ENCODE measurements at places on chromosomes 11 and 22. TPM values are rescaled to one million over a fixed set of nuclear protein-coding genes. Genes with fewer than 3 reads are reported as not detected.

The TSKU gene
- total RNA-seq = 27.5 TPM

The SERPIND1 gene
- not detected for total RNA-seq

The PRODH gene
- total RNA-seq = 1.0 TPM

DNA sequence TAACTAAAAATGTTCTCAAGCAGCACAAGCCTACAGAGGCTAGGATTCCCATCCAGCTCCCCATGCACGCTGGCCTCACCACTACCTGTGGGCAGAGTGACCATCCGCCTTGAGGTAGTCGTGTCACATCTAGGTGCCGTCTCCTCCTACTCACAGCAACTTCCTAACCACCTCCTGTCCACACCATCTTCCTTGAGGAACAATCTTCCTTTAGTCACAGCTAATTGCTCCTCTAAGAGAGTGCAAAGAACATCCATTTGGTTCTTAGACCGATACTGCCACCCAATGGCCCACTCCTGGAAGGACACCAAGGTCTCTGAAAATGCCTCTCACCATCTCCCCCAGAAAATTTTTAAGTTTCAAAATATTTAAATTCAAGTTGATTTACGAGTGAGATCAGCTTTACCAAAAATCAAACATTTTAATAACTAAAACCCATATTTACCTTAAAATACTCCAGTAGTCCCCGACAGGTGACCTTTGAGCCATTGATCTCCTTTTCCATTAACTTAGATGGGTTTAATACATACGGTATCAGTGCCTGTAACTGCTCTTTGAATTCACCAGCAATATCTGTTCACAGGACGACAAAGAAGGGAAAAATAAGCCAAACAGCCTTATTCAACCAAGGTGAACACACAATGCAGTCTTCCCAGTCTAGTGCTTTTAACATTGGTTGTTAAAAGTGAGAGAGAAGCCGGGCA lies 21.7 kb upstream of the PLAAT3 start:
- H3K36me3 ChIP-seq = peaks cover 3% of the 10 kb centered on the region
- no peak overlapping the region for H3K4me3 ChIP-seq
- DNase-seq = peak; percentile 59
- no peak overlapping the region for H3K27ac ChIP-seq

GRCh38 chr11:14393129-14393528 lies 34.1 kb upstream of the RRAS2 start:
- H3K27ac ChIP-seq = no peak overlapping the region
- no peaks in the 10 kb centered on the region for H3K27me3 ChIP-seq
- H3K4me3 ChIP-seq = no peak overlapping the region
- H3K36me3 ChIP-seq = no peaks in the 10 kb centered on the region
- no peak for DNase-seq

DNA sequence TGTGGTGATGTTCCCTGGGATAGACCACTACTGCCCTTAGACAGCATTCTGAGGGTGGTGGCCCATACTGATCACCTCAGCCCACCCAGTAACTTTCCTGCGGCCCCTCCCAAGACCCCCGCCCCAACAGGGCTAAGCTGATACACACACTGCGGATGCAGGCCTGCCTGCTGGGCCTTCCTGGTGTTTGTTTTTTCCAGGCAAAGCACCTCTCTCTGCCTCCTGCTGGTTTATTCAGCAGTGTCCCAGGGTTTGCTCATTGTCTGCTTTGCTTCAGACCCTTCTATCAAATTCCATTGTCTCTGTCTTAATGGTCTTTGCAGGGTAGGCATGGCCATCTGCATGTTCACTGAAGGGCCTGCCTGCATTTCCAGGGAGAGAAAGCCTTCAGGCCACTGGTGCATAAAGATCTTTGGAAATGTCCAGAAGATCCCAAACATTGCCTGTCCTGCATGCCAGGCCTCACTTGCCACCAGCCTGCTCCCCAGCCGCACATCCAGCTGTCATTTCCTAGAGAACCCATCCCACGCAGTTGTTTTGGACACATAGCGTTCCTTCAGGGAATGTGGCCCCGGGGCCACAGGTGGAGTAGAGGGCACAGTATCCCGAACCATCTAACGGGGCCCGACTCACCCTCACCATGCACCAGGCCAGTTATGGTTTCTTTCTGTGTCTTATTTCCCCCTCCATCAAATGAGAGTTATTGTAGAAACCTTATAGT lies 50.2 kb downstream of the BCR start:
- H3K36me3 ChIP-seq = no peaks in the 10 kb centered on the region
- DNase-seq = peak; percentile 4
- no peaks in the 10 kb centered on the region for H3K27me3 ChIP-seq
- H3K27ac ChIP-seq = no peak overlapping the region
- H3K4me1 ChIP-seq = no peaks in the 10 kb centered on the region

DNA sequence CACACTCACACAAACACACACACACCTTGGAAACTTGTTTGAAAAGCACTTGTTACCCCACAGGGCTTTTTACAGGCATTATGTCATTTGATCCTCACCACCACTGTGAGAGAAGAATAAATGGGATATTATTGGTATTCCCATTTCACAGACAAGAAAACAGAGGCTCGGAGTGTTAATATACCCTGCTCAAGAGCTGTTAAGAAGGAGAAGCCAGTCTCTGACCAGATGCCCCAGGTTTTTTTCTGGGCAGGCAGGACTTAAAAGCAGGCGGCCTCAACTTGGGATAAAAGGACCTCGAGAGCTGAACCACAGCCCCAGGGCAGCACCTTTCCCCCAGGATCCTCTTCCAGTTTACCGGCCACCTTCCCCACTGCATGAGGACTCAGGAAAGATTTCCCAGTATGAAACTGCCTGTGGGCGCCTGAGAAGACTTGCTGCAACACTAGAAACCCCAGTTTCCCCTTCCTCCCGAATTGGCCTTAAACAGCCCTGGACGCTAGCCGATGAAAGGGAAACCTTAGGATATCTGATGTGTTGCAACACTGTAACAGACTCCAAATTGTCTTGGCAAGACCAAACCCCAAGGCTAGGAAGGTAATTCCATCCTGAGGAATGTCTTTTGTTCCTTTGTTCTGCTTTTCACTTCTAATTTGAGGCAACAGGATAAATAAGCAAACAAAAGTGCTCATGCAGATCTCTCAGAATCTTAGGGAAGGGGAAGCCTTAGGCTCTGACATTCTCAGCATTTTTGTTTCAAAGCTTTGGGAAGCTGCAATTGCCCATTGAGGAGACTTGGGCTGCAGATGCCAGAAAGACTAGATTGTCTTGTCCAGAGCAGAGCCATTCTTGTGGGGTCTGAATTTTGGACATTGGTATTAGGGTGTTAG lies 173.5 kb downstream of the TRIM29 start:
- H3K4me1 ChIP-seq = no peaks in the 10 kb centered on the region
- no peaks in the 10 kb centered on the region for H3K36me3 ChIP-seq
- no peak overlapping the region for H3K4me3 ChIP-seq
- DNase-seq = no peak
- no peak overlapping the region for H3K27ac ChIP-seq
- no peaks in the 10 kb centered on the region for H3K27me3 ChIP-seq

GRCh38 chr11:5596607-5597201 lies at the start of gene TRIM6:
TRIM6 (plus strand) TSS chr11:5596637; CDS start chr11:5596898, 261 bp downstream.
- DNase-seq = peak; percentile 81
- peak within 1 kb of the TSS; percentile 58 for H3K27ac ChIP-seq
- no peaks in the 10 kb centered on the region for H3K27me3 ChIP-seq
- no peaks in the 10 kb centered on the region for H3K4me1 ChIP-seq
- peak within 1 kb of the TSS; percentile 98 for H3K4me3 ChIP-seq

DNA sequence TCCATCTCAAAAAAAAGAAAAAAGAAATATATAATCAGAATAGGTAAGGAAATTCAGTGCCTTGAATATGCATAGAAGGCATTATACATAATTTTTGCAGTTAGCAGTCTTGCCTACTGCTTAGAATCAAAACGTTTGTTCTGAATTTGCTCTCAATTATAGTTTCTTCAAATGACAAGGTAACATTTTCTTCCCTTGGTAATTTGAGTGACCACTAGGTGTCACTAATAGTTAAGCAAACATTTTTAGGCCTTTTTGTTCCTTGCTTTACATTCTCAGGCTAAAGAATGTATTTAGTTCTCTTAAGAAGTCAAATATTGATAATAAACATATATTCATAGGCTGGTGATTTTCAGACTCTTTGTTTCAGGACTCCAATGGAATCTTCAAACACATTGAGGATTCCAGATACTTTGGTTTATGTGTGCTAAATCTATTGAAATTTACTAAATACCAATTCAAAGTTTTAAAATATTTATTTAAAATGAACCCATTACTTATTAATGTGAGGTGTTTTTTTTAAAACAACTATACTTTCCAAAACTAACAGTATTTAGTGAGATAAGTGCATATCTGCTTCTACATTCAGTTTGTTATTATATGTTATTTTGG lies 55.0 kb upstream of the DEPDC7 start:
- no peak for DNase-seq
- H3K4me3 ChIP-seq = no peak overlapping the region
- no peaks in the 10 kb centered on the region for H3K4me1 ChIP-seq
- peaks cover 7% of the 10 kb centered on the region for H3K36me3 ChIP-seq
- no peaks in the 10 kb centered on the region for H3K27me3 ChIP-seq

DNA sequence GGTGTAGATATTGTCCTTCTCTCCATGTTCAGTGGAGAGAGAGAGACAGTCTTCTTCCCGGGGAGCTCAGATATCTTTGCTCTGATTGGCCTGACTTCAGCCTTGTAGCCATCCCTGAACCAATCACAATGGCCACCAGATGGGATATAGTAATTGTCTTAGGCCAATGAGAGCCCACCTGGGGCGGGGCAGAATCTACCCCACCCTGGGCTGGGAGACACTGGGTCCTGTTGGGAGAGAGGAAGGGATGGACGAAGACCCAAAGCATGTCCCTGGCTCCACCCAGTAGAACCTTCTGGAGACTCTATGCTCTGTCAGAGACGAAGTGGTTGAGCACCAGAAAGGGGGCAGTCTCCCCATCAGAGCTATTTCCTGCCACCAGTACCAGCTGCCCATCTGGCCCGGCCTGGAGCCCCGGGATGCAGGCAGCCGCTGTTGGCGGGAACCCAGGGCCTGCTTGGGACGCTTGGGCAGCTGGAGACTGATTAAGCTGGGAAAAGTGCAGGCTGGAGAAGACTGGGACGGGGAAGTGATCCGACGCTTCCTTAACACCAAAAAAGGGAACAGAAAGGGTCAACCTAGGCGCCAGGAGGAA lies 31.6 kb upstream of the CBX7 start:
- no peak overlapping the region for H3K4me3 ChIP-seq
- no peaks in the 10 kb centered on the region for H3K27me3 ChIP-seq
- H3K36me3 ChIP-seq = no peaks in the 10 kb centered on the region
- peak; percentile 69 for DNase-seq
- H3K4me1 ChIP-seq = no peaks in the 10 kb centered on the region

GRCh38 chr11:17511571-17511970 lies 32.6 kb downstream of the USH1C start:
- no peaks in the 10 kb centered on the region for H3K36me3 ChIP-seq
- H3K4me1 ChIP-seq = no peaks in the 10 kb centered on the region
- no peak for DNase-seq
- no peak overlapping the region for H3K4me3 ChIP-seq
- H3K27ac ChIP-seq = no peak overlapping the region
- no peaks in the 10 kb centered on the region for H3K27me3 ChIP-seq

DNA sequence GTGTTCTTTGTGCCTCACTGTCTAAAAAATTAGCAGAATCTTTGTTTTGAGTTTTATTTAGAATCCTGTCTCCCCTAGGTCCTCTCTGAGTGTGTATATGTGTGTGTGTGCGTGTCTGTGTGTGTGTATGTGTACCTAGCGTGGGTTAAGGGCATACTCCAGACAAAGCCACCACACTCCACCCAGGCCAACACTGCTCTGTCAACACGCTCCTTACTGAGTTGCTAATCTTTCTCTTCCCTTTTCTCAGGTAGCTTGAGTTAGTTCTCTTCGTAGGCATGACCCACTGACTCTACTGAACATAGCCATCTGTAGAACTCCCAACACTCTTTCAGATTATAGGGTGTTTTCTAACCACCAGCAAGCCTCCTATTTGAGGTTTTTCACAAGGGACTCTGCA lies 131.1 kb downstream of the LRRC4C start:
- H3K4me1 ChIP-seq = no peaks in the 10 kb centered on the region
- no peaks in the 10 kb centered on the region for H3K36me3 ChIP-seq
- no peaks in the 10 kb centered on the region for H3K27me3 ChIP-seq
- DNase-seq = no peak
- H3K27ac ChIP-seq = no peak overlapping the region
- H3K4me3 ChIP-seq = no peak overlapping the region

DNA sequence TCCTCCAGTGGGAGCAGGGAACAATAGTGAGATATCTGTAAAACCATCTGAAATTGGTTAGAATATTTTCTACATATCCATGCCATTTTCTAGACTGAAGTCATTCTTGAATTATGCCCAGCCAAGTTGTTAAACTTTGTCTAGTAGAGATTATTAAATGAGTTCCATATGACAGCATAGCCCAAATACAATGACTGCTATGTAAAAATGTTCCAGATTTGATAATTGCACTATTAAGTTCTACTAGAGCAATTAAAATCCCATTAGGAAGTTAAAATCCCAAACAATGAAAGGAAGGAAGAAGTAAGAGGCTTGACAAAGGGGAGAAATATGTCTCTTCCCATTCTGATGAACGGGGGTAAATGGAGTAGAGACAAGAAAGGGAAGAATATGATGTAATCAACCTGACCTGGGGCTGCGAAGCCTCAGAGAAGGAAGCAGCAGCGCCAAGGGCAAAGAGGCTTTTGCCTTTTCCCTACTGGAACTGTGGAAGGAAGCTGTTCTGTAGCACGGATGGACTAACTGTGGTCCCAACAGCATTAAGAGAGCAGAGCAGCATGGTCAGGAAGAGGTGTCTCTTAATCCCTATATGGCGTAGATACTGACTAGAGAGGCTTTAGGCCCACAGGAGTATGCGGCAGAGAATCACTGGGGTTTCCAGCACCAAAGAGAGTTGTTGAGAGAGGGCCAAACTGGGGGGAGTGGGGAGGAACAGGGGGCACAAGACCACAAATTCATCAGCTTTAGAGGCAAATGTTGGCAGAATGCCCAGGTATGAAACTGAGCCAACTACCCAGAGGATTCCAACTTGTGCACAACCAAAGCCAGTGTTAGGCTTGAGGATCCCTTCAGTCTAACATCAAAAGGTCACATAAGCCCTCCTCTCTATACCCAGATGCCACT lies 26.7 kb downstream of the RRP8 start:
- no peak for DNase-seq
- H3K27ac ChIP-seq = no peak overlapping the region
- H3K36me3 ChIP-seq = no peaks in the 10 kb centered on the region
- no peak overlapping the region for H3K4me3 ChIP-seq

- H3K36me3 ChIP-seq = no peaks in the 10 kb centered on the region
Measured at GRCh38 chr11:128291007-128291406, 296.4 kb downstream of the ETS1 start.

Measured in aorta (tissue), 5 donors.